ENCODE measurements at places on chromosomes 2 and 18.

- no peak for DNase-seq
Measured at GRCh38 chr2:190863946-190864345, 16.7 kb upstream of the GLS start.

DNA sequence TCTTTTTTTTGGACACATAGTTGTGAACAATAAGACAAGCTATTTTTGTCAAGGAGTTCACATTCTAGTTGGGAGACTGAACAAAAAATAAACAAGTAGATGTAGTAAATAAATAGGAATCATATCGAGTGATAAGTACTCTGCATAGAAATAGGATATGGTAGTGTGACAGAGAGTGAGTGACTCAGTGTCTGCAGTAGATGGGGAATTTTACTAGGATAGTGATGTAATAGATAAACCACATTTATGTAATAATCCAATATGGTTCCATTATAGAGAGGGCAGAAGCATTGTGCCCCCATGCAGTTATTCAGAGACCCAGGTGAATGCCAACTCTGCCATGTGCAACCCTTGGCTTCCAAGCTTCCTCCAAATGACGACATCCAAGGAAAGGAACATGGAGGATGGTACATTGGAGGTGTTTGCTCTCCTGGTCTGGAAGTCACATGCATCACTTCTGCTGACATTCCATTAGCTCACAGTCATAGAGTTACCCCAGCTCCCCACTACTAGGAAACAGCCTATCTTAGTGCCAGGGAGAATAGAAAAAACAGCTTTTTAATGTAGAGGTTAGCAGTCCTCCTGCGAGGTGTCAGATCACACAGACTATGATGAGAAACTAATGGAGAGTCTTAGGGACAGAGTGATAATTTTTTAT lies 595.4 kb downstream of the NYAP2 start:
- no peak for DNase-seq

DNA sequence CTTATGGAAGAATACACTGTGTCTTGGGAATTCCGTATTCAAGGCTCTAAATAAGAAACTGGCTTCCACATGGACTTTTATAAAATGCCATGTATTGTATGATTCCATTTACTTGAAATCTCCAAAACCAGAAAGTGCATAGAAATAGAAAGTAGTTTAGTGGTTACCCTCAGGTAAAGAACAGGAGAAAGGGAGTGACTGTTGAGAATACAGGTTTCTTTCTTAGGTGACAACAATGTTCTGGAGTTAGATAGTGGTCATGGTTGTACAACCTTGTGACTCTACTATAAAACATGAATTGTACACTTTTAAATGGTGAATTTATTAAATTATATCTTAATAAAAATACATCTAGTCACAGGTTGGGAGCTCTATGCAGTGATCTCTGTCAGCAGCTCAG lies 481.8 kb downstream of the SPAG16 start:
- DNase-seq, result no peak

DNA sequence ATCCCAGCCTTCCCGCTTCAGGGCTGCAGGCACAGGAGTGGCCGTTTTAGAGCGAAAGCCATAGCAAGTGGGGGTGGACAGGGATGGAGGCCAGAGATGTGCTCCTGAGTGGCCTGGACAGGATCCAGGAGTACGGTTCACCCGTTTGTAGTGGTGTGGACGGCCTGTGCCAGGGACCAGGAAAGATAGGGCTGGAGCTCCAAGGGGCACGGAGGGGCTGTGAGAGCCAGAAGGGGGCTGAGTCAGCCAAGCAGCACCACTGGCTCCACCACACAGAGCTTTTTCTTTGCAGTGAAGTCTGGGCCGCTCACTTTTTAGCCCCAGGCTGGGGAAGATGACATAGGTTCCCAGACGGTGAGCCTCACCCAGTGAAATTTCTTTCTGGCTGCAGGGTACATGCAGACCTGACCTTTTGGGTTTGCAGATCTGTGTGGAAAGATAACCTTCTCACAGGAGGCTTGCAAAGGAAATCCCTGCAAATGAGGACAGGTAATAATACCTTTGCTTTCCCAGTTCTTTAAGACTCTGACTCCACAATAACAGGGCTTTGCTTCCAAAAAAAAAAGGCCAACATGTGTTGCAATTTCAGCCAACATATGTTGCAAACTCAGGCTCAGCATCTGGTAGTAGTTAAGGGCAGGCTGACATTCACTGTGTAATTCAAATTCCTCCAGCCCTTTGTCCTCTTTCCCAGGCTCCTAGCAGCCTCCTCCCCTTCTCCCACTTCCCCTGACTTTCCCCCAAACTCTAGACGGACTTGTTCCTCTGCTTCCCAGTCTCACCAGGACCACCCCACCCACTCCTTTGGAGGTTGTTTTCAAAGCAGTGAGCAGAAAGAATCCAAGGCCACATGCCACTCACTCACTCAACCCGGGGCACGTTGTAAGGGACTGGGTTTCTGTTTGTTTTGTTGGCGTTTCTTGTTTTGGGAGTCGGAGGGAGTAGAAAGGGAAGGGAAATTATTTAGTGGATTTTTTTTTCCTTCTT lies 20.3 kb upstream of the LAPTM4A start:
- DNase-seq, result no peak

DNA sequence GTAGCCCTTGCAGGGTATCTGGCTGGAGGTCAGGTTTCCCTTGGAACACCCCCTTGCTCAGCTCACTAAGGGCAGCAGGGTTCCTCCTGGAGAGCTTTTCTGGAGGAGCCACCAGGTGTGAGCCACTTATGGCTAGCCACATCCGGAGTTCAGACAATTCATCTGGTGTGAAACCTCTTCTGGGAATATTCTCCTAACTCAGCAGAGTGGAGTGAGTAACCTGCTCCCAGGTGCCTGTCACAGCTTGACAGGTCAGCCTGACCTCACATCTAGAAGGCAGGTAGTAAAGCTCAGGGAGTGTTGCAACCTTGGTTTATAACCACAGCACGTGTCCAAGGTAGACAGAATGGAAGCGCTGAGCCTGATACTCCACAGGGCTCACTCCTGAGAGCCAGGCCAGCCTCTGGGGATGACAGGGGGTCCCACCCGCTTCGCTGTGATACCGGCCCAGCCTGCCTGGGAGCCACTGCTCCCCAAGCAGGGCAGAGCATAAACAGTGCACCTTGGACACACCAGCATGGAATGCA lies 62.6 kb upstream of the TGFA start:
- DNase-seq, result no peak

DNA sequence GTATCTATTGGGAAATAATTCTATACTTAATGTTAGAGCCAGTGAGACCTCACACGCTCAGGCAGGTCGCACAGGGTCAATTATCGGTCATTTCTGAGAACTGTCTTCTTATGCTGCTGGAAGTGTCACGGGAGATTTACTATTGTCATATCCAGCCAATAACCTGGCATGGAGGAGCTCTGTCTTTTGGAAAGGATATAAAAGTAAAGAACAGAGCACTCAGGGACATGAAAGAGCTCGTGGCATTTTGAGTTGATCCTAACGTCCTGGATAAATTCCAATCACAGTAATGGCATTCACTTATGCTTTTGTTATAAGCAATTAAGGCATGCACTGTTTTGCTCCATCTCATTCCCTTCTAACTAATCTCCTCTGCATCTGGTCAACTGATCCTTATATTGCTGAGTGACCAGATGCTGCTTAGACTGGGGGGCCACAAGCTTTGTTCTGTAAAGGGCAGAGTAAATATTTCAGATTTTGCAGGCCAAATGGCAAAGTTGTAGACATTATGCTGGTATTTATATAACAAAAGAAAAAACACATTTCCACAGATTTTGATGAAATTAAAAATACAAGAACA lies 453.5 kb upstream of the SMIM21 start:
- DNase-seq, result no peak

DNA sequence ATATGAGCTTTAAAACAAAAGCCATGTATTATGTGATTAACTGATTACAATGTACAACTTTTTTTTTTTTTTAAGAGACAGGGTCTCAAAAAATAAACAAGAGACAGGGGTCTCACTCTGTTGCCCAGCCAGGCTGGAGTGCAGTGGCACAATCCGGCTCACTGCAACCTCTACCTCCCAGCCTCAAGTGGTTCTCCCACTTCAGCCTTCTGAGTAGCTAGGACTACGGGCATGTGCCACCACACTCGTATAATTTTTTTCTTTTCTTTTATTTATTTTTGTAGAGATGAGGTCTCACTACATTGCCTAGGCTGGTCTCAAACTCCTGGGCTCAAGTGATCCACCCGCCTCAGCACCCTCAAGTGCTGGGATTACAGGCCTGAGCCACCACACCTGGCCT lies 103.1 kb downstream of the ATAD2B start:
- no peak for DNase-seq

DNA sequence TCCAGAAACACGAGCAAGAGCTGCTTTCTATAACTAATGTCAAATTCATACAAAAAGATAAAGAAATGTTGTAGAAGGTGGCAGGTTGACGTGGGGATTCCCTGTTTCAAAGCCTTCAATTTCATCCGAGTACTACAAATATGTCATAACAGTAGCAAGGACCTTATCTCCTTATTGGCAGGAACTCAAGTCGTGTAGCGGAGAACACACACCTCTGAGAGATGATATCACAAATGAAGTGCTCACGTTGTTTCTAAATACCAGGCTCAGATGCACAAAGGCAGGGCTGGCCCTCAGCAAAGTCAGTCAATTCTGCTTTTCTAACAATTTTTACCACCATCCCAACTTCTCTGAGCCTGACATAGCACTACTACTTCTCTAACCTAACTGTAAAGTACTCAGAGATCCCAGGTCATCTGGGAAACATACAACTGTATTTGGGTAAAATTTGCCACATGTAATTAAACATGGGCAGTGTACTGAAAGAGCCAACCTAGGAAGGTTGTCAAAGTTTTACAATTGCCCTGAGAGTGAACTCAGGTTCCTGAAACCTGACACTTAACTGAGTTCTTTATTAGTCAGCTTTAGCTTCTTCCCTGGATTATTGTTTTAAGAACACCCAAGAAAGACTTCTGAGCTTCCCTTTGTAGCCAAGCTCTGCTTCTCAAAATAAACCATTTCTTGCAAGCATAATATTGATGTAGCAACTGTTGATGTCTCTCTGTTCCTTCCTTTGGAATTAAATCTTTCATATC lies 813.7 kb upstream of the ACVR2A start:
- no peak for DNase-seq

DNA sequence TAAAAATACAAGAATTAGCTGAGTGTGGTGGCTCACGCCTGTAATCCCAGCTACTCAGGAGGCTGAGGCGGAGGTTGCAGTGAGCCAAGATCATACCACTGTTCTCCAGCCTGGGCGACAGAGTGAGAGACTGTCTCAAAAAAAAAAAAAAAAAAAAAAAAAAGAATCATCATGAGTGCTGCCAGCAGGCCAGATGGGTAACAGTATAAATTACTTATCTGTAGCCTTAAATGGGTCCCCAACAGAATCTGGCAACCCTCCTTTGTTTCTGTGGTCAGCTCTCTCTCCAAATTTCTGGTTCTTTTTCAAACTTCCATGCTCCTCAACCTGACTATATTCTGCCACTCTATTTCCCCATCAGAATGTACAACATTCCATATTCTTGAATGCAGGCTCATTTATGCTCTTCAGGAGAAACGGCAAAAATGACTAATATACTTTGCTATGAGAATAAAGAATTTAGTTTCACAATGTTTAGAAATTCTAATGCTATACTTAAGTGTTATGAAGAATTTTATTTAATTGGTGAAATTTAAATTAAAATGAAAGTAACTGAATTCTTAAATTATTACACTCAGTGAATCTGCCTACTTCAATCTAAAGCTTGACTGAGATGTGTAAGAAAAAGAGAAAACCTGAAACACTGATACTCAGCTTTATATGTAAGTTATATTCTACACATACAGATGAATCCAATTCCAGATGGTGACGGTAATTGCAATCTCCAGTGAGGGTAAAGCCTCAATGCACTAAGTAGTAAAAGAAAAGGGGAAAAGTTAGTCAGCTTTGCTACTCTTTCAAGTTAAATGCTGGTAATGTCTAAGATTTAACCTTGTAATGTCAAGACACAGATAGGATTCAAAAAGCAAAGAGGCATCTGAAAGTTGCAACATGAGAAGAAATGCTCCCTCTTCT lies 24.8 kb downstream of the LPIN2 start:
- DNase-seq, result no peak

DNA sequence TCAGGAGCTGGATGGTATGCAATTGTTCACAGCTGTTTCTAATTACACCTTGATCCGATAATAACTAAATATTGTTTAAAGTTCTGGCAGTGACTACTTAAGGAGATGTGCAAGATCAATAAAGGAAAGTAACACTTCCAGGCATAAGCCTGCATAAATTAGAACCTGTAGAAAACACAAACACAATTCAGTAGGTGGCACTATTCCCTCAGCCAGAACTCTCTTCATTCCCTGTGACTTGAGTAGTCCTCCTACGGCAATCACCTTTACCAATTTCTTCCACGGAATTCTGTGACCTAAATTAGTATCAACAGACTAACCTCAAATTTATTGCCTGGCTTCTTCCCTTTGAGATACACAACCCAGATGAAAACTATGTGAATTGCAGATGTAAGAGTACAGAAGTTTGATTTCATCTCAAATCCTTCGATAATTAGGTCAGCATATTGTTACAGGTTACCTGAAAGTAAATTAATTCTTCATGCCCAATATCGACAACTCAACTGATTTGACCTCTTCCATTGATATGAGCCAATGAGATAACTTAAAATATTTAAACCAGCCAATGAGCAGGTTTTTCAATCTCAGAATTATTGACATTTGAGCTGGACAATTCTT lies 137.8 kb downstream of the PID1 start:
- DNase-seq, result no peak

DNA sequence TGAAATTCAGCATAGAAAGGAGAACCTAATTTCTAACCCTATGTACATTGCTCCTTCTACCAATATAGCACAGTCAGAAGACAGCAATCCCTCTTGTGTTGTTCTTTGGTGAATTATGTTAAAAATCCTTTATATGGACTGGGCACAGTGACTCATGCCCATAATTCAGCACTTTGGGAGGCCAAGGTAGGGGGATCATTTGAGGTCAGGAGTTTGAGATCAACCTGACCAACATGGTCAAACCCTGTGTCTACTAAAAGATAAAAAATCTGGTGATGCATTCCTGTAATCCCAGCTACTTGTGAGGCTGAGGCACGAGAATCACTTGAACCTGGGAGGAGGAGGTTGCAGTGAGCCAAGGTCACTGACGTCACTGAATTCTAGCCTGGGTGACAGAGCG lies 195.6 kb downstream of the TMX3 start:
- no peak for DNase-seq

DNA sequence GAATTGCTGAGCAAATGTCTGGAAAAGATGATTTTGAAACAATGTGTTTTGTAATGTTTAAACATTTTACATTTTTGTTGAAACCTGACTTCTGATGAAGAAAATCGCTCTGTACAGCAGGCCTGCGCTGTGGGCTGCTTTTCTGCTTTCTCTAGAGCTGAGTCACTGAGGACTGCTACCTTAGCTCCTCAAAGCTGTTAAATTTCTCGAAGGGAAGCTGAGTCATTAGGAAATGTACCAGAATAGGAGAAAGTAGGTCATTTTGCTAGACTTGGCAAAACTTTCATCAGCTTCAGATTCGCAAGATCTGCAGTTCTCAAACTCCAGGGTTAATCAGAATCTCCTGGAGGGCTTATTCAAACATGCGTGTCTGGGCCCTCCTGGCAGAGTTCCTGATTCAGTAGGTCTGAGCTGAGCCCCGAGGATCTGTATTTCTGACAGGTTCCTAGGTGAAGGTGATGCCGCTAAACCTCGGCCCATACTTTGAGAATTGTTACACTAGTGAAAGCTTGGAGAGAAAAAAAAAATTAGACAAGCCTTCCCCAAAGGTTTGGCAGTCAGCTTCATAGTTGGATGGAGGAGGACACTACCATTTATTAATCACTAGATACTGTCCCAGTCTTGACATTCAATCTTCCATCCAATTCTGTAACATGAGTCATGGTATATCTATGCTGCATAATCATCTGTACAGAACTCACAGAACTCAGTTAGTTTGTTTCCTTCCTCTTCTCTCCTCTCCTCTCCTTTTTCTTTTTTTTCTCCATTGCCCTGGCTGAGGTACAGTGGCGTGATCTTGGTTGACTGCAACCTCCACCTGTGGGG lies 297.6 kb downstream of the PARD3B start:
- DNase-seq, result no peak
